ENCODE measurements at places on chromosomes 3 and 15.

GRCh38 chr3:112806903-112807302, 39.8 kb downstream of the CD200R1L start:
- DNase-seq: no peak

DNA sequence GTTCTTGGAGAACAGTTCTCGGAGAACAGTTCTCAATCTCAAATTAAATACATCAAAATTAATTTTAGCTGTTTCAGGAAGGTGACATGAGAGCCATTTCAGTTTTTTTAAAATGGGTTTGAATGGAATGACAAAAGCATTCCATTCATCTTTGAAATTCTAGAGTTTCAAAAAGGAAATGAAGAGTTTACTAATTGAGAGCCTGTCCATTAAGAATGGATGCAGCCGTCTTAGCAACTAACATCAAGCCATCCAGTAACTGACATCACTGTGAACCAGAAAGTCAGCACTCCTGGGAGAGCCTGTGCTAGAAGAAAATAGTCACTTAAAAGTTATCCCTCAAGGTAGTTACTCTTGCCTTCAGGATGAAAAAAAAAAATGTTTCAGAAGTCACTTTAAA, 47.0 kb upstream of the FSTL1 start:
- DNase-seq: no peak

GRCh38 chr15:84761607-84762131, 13.3 kb downstream of the ZNF592 start:
- peak; percentile 73 for DNase-seq

DNA sequence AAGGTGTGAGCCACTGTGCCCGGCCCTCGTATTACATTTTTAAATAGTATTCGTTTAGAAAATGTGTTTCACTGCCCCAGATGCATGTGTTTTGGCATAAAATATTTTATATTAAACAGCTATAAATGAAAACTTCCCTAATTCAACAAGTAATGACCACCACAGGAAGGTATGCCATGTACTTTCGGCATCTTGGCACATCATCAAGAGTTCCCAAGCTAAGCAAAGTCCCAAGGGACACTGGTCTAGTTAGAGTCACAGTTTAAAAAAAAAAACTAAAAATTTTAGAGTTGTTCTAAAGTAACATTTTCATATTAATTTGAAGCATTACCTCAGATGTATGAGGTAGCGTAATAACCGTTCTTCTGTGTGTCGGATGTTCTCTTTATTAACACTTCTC, 15.6 kb upstream of the ARPP19 start:
- no peak for DNase-seq
